ENCODE measurements at places on chromosomes 12 and 14.

- DNase-seq, result no peak
Observed at GRCh38 chr12:39931857-39932256, 174.0 kb downstream of the SLC2A13 start.

GRCh38 chr14:39276005-39276404 lies 42.3 kb downstream of the MIA2 start:
- DNase-seq, result no peak

- no peak for DNase-seq
Observed at GRCh38 chr12:526089-526488, 66.3 kb downstream of the B4GALNT3 start.

DNA sequence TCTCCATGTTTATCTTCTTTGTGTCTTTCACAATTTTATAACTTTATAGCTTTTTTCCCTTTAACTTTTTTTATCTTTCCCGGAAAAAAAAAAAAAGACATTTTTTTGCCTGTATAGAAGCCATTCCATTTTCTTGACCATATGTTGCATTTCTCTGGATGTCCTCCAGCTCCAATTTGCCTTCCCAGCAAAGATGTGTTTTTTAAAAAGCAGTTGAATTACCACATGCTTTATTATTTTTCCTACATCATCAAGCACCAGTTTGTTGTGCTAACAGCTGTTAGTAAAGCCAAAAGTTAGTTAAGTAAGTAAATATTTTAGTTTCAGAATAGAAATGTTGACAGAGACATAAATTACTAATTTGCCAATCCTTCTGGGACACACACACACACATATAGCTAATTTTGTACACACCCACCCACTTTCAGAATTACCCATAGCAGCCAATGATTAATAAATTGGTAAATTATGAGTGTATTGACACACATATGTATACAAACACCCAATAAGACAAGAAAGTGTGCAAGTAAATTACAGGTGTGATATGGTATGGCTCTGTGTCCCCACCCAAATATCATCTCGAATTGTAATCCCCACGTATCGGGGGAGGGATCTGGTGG lies 118.3 kb downstream of the SLC38A6 start:
- DNase-seq, result no peak

GRCh38 chr14:91861091-91861490 lies 6.2 kb downstream of the TC2N start:
- no peak for DNase-seq

GRCh38 chr12:10861366-10861765 lies 12.1 kb upstream of the PRR4 start:
- no peak for DNase-seq

GRCh38 chr14:33682760-33683159 lies 268.1 kb downstream of the EGLN3 start:
- no peak for DNase-seq

DNA sequence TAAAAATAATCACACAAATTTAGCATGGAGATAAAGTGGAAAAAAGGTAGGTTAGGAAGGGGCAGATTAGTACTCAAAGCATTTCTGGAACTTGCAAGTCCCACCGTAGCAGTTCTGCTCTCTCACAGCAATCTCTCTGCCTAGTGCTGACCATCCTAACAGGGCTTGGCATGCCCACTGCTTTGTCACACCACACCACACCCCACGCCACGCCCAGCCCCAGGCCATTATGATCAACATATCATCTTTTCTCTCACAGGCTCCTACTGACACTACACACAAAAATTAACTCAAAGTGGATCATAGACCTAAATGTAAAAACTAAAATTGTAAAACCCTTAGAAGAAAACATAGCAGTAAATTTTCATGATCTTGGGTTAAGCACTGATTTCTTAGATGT lies 273.7 kb downstream of the DAD1 start:
- no peak for DNase-seq

GRCh38 chr12:102174761-102175160 lies 22.9 kb downstream of the PMCH start:
- no peak for DNase-seq

DNA sequence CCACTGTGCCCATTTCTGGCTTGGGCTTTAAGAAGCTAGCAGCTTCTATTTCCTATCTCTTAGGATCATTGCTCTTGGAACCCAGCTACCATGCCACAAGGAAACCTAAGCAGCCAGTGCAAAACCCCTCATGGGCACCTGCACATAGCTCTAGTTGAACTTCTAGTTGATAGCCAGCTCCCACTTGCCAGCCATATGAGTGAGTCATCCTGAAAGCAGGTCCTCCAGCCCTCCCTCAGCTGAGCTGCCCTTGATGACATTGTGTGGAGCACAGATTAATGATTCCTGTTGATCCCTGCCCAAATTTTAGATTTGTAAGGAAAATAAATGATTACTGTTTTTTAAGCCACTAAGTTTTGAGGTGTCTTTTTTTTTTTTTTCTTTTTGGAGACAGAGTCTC lies 234.2 kb upstream of the FBXO33 start:
- no peak for DNase-seq

- DNase-seq, result no peak
Observed at GRCh38 chr14:34436118-34436905, 25.7 kb downstream of the SPTSSA start.

DNA sequence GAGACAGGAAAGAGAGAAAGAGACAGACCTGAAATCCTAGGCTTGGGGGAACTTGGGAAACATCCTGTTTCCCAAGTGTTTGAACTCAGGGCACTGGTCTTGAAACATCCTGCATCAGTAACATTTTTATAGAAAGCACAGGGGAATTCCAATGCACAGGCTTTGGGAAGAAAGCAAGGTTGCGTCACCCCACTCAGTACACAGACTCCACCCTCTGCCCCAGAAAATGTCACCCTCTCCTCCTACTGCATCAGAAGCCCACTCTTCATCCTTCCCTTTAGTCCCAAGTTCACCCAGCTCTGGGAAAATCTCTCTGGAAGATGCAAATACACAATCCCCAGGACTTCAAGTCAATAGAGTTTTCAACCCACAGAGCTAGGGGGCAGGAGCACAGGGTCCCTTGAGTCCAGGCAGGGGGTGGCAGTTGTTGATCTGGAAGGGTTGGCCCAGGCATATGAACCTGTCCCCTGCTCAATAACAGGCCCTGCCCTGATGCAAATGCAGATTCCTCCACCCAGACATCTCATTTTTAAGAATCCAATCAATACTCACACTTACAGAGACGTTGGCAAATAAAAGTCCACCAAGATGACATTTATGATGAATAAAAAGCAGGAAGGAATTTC lies 1.7 kb downstream of the RDH16 start:
- DNase-seq, result no peak

- DNase-seq, result no peak
Observed at GRCh38 chr14:75968456-75968855, 13.3 kb downstream of the TGFB3 start.

DNA sequence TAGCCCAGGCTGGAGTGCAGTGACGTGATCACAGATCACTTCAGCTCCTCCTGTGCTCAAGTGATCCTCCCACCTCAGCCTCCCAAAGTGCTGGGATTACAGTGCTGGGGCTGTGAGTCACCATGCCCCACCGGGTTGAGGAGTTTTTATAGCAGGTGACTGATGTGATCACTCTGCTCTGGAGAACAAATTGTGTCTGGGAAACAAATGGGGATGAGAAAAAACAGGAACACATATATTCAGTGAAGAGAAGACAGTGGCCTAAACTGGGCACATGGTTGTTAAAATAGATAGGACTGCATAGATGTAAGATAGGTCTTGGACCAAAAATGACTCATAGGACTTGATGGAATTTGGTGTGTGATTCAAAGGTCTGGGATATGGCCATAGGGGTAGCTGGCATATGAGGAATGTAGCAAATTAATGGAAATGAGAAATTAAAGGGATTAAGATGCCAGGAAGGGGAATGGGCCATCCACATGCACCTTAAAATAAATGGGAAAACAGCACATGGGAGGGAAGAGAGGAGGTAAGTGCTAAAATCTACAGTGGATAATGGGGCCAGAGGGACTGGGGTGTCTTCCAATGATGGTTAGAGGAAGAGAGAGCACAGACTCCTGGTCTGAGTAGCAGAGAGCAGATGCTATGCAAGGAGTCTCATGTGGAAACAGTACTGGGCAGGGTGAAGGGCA lies 11.2 kb downstream of the BCAT1 start:
- DNase-seq, result no peak

- DNase-seq, result no peak
Observed at GRCh38 chr12:24014915-24015832, 65.7 kb upstream of the SOX5 start.

- DNase-seq, result no peak
Observed at GRCh38 chr12:128056136-128056801, 210.7 kb upstream of the TMEM132C start.

DNA sequence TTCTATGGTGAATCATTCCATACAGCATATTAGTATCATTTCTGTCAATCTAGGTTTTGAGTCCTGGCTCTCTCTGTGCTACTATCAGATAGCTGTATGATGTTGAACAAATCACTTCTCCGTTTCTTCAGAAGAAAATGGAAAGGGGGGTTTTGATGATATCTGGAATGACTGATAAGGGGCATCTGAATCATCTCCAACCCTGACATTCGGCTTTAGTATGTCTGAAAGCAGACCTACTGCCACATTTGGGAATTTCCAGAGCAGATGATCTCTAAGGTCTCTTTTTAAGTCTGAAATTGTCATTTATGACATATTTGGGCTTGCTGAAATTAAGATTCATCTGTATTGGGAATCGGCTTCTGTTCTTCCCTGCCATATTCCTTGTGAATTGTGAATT lies 10.1 kb downstream of the MLF2 start:
- DNase-seq, result peak; percentile 14

GRCh38 chr14:52086711-52087110 lies 17.9 kb upstream of the NID2 start:
- no peak for DNase-seq

DNA sequence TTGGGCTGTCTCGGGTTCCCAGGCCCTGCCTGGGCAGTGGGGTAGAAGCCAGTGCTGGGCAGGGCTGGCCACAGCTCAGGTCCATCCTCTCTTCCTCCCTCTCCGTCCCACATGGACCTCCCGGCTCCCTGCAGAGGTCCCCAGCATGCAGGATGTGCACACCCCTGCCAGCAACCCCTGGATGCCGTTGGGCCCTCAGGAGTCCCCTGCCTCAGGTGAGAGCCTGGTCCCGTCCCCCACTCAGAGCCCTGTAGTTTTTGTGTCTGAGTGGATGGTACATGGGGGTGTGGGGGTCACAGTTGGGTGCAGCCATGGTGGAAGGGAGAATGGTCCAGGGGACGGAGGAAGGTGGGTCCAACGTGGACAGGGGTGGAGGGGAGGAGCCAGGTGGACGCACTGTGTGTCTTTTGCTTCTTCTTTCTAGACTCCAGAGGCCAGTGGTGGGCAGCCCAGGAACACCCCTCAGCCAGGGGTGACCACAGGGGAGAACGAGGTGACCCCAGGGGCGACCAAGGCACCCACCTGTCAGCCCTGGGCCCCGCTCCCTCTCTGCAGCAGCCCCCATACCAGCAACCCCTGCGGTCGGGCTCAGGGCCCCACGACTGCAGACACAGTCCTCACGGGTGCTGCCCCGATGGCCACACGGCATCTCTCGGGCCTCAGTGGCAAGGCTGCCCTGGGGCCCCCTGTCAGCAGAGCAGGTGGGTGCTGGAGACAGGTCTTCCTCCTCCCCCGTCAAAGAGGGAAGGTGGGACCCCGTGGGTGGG lies 21.7 kb downstream of the PAPLN start:
- DNase-seq, result no peak

DNA sequence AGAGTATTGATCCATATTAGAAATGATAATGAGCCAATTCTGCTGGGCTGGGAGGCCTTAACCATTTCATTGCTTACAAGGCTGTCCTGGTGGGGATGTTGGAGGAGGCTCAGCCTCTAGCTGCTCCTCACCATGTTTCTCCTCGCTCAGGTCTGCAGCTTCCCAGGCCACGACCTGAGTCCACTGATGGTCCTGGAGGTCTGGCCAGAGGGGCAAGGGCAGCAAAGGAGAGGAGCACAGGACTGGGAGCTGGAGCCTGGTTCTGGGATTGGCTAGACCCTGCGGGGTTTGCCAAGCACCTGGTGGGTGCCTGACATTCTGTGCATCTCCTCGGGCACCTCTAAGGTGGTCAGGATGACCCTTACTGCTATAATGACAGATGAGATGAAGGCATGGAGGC lies 92.6 kb downstream of the KIF26A start:
- no peak for DNase-seq

GRCh38 chr12:14643251-14643650 lies 53.1 kb downstream of the GUCY2C start:
- peak; percentile 17 for DNase-seq

- no peak for DNase-seq
Observed at GRCh38 chr14:49960453-49960852, 67.6 kb downstream of the ARF6 start.

DNA sequence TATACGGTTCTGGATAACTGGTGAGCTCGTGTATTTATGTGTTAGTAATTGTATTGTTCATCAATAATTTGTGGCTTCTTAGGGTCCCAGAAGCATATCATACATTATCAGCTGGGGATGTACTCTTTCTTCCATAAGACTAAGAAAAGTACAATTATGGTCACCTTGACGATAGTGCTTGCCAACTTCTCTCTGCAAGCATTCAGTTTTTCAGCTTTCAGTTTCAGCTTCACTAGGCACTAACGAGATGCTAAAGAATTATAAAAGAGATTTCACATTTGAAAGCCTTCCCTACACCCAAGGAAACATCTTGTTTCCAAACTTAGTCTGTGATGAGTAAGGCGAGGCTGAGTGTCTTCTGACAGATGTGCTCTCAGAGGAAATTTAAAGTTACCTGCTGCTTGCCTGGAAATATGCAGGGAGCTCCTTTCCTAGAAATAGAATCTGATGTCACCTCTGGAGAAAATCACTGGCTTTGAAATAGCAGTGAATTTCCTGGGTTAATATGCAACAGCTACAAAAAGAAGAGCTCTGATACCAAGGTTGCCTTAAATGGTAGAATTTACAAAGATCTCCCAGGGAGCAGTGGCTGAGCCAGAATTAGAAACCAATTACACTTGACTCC lies 1419.9 kb upstream of the TMEM132C start:
- DNase-seq, result no peak

DNA sequence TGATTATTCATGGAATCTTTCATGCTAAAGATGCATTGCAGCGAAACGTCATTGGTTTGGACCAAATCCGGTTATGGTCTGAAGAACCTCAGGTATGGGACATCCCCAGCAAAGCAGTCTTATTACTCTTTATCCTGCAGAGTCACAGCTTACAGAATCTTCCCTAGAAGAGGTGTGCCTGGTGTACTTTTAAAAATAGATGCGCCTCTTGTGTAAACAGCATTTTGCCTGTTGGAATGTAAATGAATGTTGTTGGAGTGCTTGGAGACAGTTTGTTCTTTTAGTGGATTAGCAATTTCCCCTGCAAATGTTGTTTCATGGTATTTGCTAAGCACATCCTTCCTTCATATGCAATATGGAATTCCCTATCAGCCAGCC lies 242.5 kb downstream of the ZFP36L1 start:
- no peak for DNase-seq

GRCh38 chr12:10025236-10025635 lies 5.2 kb upstream of the CLEC9A start:
- no peak for DNase-seq

DNA sequence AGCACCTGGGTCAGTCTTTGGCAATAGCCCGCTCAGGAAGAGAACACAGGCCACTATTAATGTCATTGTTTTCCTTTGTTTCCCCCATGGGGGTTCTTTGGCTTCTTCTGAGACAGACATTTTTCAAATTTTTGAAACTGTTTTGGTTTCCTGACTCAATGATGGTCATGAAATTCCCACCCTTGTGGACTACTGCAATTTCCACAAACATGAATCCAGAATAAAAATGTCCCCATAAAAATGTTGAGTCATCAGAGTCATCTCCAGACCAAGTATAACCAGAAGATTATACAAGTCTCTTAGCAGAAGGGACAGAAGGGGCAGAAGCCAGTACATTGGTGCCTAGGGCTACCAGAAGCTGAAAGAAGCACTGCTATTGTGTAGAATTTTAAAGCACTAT lies 29.1 kb downstream of the SLCO1A2 start:
- no peak for DNase-seq

- no peak for DNase-seq
Observed at GRCh38 chr12:693934-694533, 30.8 kb upstream of the NINJ2 start.
